NCI-H1092 treated with DMSO at 0.1 percent for 48 hours (cell line): ENCODE measurements at places on chromosomes 4 and X.

DNA sequence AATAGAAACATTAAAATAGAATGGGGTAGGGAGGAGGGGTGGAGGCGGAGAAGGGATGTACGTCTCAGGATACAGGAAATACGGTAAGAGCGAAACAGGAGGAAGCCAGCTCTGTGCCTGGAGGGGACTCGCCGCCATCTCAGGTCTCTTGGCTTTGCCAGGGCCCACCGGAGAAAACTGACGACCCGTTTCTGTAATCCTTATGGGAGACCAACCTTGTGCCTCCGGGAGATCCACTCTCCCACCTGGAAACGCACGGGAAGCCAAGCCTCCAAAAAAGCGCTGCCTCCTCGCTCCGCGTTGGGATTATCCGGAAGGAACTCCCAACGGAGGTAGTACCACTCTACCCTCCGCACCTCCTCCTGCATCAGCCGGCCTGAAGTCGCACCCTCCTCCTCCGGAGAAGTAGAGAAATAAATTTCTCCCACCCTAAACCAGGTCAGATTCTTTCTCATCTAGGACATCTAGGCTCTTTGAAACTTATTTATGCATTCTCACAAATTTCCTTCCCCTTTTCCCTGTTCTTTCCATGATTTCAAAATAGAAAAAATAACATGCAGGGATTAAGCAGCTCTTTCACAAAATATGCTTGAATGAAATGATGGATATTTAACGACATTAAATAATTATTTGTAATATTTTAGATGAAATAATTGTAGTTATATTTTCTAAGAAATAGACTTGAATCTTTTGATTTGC lies at the start of gene NBDY:
NBDY (plus strand) TSS at position 92 of the 699 bp plus-strand sequence; CDS start at position 203, 111 bp downstream.
- peak; percentile 70 for DNase-seq

DNA sequence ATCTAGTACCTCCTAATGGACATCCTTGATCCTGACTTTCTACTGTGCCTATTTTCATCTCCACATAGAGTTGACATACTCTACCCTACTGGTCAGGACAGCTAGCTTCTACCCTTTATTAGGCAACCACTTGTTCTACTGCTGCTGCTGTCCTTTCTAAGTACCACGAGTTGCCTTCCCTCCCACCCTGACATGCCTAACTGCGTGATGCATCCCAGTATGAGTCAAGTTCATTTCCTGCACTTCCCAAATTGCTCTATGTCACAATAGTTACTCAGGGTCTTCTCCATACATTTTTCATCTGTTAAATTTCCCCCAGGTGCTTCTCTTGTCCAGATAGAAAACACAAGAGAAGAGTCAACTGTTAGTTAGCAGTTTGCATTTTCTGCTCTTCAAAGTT lies 133.4 kb downstream of the TBC1D19 start:
- no peak for DNase-seq

DNA sequence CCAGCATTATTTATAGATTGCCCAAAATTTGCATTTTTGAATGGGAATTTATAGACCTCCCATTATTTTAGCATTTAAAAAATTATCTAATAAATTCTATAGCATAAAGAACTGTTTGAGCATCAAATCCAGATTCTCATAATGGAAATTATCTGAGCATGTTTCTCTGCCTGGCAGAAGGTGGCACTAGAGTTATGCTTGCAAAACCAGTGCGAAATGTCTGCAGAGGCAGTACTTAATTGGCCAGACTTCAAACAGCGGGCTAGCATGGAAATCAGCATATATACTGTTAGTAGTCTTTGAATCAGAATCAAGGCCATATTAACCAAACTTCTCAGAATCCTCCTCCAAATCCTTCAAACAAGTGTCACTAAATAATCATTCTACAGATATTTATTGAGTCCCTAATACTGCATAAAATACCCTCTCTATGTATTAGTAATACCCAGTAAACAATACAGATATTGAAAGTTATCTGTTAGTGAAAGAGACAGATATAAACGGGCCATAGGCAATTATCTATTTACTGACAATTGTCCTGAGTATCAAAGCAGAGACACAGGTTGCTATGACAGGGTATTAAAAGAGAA lies 78.7 kb upstream of the DCLK2 start:
- peak; percentile 69 for DNase-seq

DNA sequence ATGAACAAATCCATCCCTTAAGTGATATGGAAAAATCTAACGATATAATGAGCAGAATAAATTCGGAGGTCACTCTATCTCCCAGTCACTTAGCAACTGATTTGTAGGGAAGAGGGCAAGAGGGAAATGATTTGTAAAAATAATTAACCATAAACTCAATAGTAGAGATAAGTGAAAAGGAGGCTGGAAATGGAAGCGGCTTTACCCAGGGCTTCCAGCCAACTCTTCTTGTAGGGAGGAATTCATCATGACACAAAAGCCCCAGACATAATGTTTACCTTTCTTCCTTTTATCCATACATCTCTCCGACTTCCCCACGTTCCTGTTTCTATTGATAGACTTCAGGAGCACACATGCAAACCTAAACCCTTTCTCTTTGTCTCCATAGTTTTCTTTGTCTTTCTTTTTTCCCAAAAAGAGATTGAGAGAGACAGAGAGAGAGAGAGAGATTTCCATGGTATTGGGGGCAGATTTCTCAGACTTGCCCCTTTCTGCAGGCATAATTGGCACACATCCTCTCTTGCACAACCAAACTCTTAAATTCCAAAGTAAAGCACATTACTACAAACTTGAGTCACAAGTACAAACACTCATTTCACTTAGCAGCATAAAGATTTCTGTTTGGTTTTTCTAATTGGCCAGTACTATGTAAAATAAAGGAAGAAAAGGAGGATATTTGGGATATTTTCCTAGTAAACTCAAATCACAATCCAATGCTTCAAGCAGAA lies 140.9 kb downstream of the MAPK10 start:
- peak; percentile 59 for DNase-seq

DNA sequence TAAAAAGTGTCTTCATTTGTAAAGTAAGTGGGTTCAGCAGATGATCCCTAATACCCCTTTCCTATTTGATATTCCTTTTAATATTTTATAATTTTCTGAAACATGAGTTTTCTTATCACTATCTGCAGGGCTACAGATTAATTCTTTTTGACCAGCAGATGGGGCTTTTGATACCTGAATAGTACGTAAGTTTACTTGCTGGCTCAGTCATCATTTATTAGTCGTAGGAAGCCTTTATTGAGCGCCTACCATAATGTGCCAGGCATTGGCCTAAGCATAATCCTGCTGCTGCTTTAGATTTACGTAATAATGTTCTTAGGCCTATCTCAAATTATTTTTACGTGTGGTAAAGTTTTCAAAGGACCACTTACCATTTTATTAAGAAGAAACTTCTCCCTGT lies 33.1 kb downstream of the OSTC start:
- DNase-seq = peak; percentile 30

- DNase-seq = peak; percentile 64
Measured at GRCh38 chrX:9885150-9885549, 82.0 kb upstream of the CLDN34 start.

- peak; percentile 66 for DNase-seq
Measured at GRCh38 chrX:48025561-48025960, 18.8 kb downstream of the SPACA5 start.

DNA sequence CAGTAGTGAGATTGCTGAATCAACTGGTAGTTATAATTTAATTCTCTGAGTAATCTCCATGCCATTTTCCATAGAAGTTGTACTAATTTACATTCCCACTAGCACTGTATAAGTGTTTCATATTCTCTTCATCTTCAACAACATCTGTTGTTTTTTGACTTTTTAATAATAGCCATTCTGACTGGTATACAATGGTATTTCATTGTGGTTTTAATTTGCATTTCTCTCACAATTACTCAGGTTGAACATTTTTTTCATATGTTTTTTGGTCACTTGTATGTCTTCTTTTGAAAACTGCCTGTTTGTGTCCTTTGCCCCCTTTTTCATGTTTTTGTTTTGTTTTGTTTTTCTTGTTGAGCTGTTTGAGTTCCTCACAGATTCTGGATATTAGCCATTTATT lies 880.2 kb downstream of the RAPGEF2 start:
- no peak for DNase-seq

DNA sequence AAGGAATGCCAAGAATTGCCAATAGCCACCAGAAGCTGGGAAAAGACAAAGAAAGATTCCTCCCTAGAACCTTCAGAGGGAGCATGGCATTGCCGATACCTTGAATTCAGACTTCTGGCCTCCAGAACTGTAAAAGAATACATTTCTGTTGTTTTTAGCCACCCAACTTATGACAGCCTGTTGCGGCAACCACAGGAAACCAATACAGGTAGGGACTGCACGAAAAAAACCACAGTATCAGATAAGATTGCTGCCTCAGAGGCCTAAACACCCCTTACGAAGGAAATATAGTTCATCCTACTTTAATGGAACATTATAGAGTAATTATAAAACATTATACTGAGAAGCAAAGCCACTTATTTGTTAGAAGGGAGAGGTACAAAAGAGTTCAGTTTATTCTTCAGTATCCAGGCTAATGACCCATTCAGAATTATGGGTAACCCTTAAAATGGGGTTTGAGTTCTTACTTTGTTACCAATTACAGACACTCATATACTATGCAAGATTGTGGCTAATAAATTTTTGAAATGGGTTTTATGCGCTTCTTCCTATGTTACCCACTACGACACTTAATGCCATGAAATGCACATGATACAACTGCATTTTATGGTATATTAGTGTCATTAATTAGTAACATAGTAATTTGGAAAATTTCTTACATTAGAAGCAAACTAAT lies 37.4 kb upstream of the SMIM10L2A start:
- DNase-seq = no peak

DNA sequence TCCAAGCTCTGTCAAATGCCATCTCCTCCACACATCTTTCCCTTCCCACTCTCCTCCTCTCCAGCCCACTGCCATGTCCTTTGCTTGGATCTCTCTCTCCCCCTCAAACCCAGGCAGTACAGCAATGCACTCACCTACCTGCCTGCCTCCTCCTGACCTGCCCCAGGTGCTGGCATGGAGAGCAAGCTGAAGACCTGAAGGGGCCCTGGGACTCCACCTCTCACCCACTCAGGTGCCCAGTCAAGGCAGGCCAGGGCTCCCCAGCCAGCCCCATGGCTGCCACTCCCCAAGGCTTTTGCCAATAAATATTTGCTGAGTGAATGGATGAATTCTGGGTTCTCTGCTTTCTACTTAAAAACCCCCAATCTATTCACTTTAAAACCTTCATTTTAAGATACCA lies 12.6 kb upstream of the PHKA2 start:
- no peak for DNase-seq

DNA sequence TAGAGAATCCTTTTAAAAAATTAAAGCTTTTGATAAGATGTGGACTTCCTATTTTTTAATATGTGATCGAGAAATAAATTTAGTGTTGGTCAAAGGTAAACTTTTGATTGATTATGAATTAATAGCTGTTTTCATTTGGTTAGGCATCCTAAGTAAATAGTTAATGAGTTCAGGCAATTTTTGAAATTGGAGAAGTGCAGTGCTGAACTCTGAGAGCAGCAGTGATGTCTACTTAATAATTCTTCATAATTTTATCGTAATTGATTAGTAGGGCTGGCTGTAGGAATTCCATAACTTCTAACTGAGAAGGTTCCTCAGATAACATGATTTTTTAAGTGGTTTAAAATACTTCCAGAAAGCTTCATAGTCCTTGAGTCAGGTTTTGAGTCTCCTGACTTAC lies 1.5 kb downstream of the MND1 start:
- no peak for DNase-seq
